Kidney tubule cell (primary cell): ENCODE measurements at places on chromosomes 16 and 17.

- DNase-seq: peak; percentile 38
These were observed 2.0 kb downstream of the NPTX1 start for GRCh38 chr17:80474231-80474960.

DNA sequence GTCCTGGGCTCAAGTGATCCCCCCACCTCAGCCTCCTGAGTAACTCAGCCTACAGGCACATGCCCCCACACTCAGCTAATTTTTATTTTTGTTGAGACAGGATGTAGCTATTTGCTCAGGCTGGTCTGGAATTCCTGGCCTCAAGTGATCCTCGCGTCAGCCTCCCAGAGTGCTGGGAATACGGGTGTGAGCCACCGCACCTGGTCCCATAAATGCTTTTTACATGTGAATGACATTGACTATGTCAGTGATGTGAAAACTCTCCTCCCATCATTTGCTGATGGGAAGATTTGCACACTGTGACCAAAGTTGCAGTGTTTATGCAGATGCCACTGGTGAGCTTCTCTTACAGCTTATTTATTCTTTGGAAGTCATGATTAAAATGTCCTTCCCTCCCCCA is 15.0 kb downstream of the PLCD3 start:
- no peak for DNase-seq

DNA sequence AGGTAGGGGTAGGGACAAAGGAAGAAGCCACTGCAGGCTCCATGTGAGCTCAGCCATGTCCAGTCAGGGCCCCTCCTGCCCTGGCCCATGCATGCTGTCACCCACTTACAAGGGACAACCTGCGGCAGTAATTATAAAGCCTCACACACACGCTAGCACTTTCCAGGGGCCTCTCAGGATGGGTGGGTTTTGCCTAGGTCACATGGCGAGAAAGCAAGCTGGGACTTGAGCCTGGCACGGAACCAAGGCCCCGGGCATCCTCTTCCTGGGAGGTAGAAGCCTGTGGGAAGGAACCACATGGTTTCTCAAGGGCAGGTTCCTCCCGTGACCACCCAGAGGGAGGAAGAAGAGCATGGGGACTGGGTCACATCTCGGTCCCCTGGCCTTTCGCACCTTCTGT is 7.0 kb downstream of the ZNF319 start:
- DNase-seq: no peak

GRCh38 chr16:67327743-67328142 is 1.1 kb downstream of the LRRC36 start:
- DNase-seq: no peak

GRCh38 chr16:9012848-9013507 is 49.3 kb upstream of the USP7 start:
- no peak for DNase-seq

DNA sequence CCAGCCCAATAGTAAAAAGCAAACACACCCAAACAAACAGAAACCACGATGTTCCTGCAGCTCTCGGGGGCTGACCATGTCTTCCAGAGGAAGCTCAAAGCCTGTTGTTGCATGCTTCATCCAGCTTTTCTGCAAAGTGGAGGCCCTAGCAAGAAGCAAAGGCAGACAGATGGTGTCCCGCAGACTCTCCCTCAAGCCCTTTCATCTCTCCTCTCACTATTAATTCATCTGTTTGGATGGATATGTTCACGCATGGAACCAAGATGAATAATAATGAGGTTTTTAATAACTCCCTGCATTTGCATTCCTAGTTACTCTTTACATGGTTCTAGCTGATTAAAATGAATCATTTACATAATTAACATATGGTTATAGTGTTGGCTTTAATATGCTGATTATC is 36.6 kb downstream of the RBFOX1 start:
- no peak for DNase-seq
